ENCODE measurements at places on chromosomes 7 and 10. TPM values are rescaled to one million over a fixed set of nuclear protein-coding genes. Genes with fewer than 3 reads are reported as not detected.

The GIMAP8 gene
- total RNA-seq, result 104 TPM

The EN2 gene
- not detected for total RNA-seq

The FGFR2 gene
- 0.32 TPM for total RNA-seq

The SPACDR gene
- 0.32 TPM for total RNA-seq

The HSPB1 gene
- total RNA-seq, result 37.4 TPM

The ABCC2 gene
- total RNA-seq, result 0.61 TPM

The NKX2-3 gene
- total RNA-seq, result 5.2 TPM

The PAPSS2 gene
- 43.5 TPM for total RNA-seq

The PRKCQ gene
- total RNA-seq, result 2.1 TPM

Data from epithelial cell of umbilical artery (primary cell).